LHCN-M2 (cell line): ENCODE measurements at places on chromosomes 3 and 15. TPM values are rescaled to one million over a fixed set of nuclear protein-coding genes. Genes with fewer than 3 reads are reported as not detected.

Gene SQOR
- 34.0 and 47.8 TPM in 2 replicates for total RNA-seq

Gene TRAT1
- not detected in 2 replicates for total RNA-seq

- DNase-seq = peak; percentile 72
Measured at GRCh38 chr3:141421639-141422319, 53.5 kb downstream of the ZBTB38 start.

Gene SMC4
- total RNA-seq = 130 and 186 TPM in 2 replicates

Gene CCDC54
- not detected in 2 replicates for total RNA-seq

DNA sequence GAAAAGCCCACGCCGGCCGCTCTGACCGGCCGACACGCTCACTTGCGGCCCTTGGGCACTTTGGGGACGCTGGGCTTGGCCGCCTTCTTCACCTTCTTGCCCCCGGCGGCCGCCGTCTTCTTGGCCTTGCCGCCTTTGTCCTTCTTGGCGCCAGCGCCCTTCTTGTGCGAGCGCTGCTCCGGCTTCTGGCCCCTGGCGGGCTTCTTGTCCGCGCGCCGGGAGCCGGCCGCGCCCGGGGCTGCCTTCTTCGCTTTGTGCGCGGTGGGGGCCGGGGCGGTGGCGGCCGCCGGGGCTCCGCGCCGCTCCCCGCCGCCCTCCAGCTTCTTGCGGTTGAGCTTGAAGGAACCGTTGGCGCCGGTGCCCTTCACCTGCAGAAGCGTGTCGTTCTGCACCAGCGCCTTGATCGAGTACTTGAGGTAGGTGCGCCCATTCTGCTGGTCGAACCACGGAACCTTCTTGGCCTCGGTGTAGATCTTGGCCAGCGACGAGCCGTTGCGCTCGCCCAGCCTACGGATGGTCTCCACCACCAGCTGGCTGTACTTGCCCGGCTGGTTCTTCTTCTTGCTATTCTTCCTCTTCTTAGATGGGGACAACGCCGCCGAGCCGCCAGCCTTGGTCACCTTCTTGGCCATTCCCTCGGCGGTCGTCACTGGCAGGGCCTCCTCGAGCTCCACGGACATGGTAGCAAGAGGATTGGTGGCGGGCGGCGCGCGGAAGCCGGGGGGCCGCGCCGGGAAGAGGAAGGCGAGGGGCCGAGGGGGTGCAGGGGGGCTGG lies 36.7 kb downstream of the HMCES start:
- DNase-seq = peak; percentile 13
